NCI-H2029 treated with DMSO at 0.1 percent for 48 hours (cell line): ENCODE measurements at places on chromosomes 13 and 19.
A peak's percentile ranks its signal among the peaks of the same experiment; 100 is the strongest.

DNA sequence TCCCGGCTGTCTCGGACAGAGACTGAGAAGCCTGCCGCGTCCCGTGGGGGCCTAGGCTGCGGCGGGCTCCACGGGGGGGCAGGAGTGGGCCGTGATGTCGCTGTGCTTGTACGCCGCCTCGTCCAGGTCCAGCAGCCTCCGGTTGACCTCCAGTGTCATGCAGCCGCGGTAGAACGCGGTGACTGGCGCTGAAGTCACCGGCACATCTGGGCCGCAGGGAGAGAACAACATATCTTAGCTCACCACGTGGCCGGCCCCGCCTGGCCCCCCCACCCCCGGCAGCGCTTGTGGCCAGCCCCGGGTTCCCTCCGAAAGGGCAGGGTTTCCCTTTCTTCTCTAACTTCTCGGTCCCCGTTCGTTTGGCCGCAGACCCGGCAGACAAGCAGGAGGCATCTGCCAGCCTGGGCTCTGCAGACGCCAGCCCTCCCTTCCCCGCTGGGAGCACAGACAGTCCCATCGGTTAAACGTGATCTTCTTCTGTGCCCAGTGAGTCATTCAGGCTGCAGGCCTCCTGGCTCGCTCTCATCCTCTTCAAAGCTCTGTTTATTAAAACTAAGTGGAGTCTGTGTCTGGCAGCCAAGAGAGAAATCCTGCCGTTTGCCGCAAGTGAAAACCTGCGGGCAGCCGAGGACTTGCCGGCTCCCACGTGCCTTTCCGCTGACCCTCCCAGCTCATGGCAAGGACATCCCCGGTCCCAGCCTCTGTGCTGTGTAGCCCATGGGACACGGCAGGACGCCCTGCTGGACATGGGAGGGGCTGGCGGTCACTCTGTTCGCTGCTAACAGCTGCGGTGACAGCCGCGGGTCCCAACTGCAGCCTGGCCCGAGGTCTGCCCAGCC, 42.8 kb downstream of the GAS6 start:
- DNase-seq = peak; percentile 39

- DNase-seq = no peak
Measured at GRCh38 chr13:53092931-53093330, 64.3 kb downstream of the OLFM4 start.

- DNase-seq = no peak
Measured at GRCh38 chr19:50607874-50608785, 31.6 kb downstream of the SYT3 start.

GRCh38 chr13:79862515-79862914, 381.6 kb downstream of the NDFIP2 start:
- DNase-seq = no peak

GRCh38 chr13:98765996-98766519, 13.6 kb upstream of the SLC15A1 start:
- no peak for DNase-seq

DNA sequence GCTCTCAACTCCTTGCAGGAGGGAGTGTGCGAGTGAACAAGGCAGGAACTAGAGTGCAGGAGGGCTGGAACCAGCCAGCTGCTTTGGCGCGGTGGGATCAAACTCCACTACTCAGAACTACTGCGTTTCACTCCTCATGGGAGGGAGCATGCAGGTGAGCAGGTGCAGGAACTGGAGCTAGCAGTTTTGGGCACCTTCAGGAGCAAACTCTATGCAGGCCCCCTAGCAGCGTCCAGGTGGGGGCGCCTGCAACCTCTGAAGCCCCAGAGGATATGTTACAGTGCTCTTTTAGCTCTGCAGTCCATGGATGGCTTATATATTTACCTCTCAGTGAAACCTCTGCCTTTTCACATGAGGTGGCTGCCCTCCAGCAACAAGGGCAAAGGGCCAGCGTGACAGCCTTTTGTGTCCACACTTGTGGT, 1303.4 kb downstream of the PCDH9 start:
- peak; percentile 43 for DNase-seq

- no peak for DNase-seq
Measured at GRCh38 chr19:29393915-29394460, 131.8 kb upstream of the VSTM2B start.

GRCh38 chr19:7197119-7197759, 97.0 kb downstream of the INSR start:
- peak; percentile 85 for DNase-seq
